ENCODE measurements at places on chromosomes 4 and X.

- DNase-seq = no peak
Observed at GRCh38 chr4:99221980-99222379, 2.9 kb upstream of the ADH6 start.

DNA sequence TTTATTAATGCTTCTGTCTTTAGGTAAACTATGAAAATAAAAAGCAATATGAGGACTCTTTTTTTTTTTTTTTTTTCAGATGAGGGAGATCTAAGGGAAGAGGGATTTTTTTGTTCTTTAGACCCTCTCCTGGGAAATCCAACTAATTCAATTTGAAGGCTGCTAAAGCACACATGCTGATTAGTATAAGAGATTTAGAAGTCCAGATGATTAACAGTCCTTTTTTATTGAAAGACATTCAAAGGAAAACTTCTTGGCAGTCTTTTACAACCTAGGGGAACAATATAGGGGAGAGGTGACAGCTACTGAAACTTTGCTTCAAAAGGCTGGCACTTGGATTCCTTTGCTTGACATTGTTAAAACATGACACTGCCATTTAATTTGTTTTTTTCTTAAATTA is 602.5 kb downstream of the RAPGEF2 start:
- DNase-seq = no peak

DNA sequence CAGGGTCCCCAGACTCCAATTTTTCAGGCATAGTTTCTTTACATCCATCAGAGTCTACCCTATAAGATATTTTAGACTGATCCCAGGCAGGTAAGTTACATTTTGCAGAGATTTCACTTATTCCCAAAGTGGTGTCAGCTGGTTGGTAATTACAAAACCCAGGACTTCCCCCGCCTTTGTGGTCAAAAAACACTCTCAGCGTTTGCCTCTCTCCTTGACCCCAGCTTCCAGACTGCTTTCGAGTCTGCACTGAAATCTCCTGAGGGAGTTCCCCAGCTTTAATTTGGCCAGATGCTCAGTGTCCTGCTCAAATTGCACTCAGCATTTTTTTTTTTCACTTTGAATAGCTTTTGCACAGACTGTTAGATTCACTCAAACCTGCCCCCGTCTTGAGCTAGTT is 11.2 kb upstream of the AMOT start:
- no peak for DNase-seq

DNA sequence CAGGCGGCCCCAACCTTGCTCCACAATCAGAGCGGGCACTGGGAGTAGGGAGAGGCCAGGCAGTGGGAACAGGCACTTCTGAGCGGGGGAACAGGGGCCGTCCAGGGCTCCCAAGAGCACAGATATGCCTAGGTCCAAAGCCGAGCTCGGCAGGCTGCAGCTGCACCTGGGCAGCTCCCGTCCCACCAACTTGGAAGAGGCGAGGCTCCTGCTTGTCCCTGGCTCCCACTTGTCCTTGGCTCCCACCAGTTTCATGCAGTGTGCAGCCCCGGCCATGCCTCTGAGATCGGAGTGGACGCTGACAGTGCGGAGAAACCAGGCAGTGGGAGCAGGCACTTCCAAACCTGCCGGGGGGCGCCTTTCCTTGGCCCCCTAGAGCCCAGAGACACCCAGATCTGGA is 84.0 kb upstream of the XAGE2 start:
- DNase-seq = no peak

- DNase-seq = peak; percentile 27
Observed at GRCh38 chrX:102950908-102951866, 14.1 kb downstream of the RAB40AL start.

DNA sequence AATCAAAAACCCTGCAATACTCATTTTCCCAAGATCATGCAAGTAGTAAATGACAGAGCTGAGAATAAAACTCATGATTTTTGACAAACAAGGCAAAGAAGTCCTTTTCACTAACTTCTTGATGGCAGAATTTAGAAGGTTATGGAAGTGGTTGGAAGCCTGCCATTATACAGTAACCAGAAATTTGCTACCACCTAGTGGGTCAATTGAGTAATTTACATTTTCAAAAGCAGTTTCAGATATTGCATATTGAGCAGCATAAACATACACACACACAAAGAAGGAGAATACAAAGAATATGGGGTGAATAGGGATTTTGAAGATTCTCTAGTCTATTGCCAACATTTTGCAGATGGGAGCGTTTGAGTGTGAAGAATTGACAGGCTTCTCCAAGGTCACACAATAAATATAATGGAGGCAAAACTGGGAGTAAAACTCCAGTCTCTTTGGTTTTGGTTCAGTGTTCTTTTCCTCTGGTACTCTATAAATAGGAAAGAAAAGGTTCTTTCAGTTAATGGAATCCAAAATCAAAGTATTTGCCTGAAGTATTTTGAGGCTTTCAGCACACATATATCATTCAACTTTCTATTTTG is 70.2 kb downstream of the GC start:
- DNase-seq = no peak

- DNase-seq = no peak
Observed at GRCh38 chrX:7115557-7115956, 32.0 kb upstream of the STS start.

- DNase-seq = no peak
Observed at GRCh38 chr4:54318904-54319303, 89.8 kb downstream of the PDGFRA start.

- DNase-seq = no peak
Observed at GRCh38 chr4:24973404-24973746, 57.4 kb downstream of the LGI2 start.

DNA sequence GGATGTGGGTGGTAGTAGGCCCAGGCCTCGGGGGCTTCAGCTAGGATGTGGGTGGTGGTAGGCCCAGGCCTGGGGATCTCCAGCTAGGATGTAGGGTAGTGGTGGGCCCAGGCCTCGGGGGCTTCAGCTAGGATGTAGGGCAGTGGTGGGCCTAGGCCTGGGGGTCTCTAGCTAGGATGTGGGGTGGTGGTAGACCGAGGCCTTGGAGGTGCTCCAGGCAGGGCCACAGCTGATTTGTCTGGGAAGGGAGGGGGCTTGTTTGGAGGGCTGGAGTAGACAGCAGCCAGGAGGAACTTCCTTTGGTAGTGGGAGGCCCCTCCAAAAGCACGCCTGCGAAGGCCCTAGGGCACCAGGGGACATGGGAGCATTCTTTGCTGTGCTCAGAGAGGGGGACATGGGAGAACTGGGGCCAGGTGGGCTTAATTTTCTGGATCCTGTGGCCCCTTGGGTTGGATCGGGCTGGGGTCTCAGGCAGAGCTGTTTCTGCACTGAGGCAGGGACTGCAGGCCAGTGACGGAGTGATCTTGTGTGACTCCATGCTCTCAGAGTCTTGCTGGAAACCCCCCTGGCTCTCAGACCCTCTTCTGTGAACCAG is 3.3 kb upstream of the SPON2 start:
- no peak for DNase-seq

DNA sequence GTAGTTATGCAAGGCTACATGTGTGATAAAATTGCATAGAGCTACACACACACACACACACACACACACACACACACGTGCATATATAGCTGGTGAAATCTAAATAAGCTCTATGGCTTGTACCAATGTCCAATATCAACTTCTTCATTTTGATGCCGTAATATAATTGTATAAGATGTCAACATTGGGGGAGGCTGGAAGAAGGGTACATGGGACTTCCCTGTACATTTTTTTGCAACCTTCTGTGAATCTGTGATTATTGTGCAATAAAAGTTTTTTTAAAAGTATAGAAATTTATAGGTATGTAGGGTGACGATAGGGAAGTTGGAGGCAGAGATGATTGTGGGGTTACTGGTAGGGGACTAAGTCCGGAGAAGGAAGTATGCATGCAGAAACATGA is 105.5 kb downstream of the HDAC8 start:
- no peak for DNase-seq

GRCh38 chrX:129099207-129099606 is 424.1 kb downstream of the SMARCA1 start:
- no peak for DNase-seq

DNA sequence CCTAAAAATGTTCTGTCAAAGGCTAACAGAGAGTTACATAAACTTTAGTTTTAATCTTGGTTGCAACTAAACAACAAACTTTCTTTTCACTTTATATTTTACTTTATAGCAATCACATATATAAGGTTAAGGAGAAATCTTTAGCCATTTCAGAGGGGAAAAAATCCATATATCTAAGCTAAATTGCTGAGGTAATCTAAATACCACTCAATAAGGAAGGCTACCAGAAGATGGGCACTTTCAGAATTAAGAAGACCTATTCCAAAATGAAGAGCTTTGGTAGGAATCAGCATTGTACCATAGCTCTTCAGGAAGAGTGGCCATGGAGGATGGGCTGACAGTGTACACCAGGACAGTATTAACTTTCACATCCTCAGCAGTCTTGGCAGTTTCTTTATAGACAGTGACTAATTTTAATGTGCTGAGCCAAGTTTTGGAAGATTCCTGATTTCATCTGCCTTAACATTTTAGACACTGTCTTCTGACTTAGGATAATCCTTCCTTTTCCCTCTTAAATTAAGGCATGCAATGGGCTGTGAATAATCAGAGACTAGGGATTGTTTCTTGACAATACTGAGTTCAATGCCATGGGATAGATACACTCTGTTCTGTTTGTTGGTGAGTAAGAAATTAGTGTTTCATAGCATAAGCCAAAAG is 7.1 kb downstream of the FAT4 start:
- no peak for DNase-seq

DNA sequence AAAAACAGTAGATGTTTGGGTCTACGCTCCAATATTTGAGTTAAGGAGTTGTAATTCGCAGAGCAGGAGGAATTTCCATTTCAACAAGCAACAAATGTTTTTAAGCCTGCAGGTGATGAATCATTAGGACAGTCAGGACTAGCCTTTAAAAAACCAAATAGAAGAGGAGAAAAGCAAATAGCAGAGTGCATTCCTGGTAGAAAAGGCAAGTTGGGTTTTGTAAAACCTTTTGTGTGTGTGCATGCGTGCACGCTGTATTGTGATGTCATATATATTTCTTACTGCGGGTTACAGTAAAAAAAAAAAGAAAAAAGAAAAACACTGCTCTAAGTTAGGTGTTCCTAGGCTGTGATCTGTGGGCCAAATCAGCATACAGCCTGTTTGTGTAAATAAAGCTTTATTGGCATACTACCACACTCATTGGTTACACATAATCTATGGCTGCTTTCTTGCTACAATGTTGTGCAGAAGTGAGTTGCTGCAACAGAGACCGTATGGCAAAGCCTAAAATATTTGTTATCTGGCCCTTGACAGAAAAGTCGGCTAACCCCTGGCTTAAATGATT is 135.6 kb downstream of the MID1 start:
- DNase-seq = no peak

DNA sequence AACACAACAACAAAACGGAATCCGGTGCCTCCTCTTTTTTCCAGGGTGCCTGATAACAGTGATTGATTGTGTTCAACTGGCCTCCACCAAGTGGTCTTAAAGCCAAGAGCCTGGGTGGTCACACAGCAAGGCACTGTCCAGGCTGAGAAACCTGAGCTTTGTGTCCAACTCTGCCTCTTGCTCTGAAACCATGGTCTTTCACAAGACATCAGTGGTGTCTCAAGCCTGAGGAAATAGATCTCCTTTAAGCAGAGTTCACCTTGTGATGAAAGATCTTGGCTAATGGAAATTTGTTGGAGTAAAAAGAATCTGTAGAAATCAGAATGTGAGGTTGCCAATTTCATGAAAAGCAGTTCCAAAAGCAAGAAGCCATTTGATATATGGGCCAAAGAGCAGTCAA is 47.3 kb upstream of the ACSL1 start:
- DNase-seq = no peak

DNA sequence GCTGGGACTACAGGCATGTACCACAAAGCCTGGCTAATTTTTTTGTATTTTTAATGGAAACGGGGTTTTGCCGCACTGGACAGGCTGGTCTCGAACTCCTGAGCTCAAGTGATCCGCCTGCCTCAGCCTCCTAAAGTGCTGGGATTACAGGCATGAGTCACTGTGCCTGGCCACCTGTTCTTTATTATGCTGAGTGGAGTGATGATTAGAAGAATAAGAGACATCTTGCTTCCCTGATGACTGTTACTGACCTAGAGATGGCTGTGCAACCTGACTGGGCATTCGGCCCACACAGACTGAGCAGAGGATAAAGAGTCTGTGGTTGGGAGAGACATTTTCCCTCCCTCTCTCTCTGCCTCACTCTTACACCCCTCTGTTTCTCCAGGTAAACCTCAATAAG is 56.7 kb downstream of the SPINK2 start:
- DNase-seq = no peak

DNA sequence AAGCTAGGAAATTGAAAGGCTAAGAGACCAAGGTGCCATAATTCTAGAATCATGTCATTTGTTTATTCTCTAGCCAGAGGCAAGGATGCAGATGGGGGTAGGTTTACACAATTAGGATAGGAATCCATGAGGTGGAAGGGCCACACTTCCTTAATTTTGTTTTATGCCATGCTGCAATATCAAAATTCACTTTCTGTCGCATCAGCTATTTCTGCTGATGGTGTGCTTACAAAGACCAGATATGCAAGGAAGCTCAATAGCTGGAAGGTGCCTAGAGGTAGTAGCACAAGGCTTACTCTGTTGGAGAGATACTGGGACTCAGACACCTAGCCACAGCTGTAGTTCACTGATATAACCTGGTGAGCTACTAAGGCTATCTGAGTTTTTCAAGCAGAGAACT is 328.5 kb downstream of the ADGRL3 start:
- DNase-seq = no peak

DNA sequence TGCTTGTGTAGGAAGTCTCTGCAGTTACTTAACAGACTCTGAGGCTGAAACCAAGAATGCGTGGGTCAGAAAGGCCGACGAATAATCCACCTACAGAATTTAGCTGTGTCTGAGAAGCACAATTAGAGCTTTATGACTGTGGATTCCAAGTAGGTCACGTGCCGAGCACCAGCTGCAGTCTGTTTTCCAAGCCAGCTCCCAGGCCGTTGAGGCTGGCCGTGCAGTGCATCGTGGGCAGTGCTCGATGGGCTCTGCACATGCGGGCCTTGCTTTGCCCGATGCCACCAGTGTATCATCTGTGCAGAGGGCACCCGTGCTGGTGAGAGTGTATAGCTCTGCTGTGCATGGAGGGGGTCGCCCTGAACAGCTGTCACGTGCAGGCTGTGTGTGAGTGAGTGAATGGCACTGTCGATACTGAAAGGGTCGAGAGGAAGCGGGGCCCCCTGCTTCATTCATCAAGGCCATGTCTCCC is 67.5 kb upstream of the CLDN34 start:
- no peak for DNase-seq

GRCh38 chr4:8694651-8695151 is 102.1 kb downstream of the CPZ start:
- DNase-seq = no peak

GRCh38 chr4:175127314-175127713 is 209.2 kb downstream of the ADAM29 start:
- no peak for DNase-seq

DNA sequence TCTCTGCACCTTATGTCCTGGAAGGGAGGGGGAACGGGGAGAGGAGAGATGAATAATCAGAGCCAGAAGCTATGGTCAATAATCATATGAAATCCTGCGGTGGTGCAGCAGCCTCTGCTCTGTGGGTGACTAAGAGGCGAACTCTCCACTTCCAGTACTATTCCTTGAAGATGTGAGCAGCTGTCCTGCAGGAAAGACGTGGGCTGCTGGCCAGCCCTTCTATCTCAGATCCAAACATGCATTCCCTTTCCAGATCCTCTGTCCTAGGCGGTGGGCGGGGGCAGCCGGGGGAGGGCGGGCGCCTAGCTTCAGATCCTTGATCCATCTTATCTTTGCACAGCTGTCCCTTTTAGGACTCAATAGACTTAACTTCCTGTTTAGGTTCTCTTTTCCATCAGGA is 34.5 kb downstream of the SPINK2 start:
- DNase-seq = no peak
